ENCODE measurements at places on chromosomes 13 and 19.

DNA sequence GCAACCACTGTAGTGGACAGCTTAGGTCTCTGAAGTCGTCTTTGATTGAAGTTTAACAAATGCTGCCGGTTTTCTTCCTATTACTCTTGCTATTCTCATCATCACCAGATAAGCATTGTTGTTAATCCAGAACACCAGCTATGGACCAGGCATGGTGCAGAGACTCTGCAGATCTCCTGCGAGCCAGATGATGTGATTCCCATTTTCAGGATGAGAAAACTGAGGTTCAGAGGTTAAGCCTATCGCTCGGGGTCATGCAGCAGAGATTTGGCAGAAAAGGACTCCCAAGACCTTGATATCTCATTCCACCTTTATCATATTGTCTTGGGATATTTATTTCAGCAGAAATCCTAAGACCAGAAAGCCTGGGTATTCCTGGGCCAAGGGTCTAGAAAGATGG lies 16.5 kb upstream of the CABP5 start:
- DNase-seq = no peak

DNA sequence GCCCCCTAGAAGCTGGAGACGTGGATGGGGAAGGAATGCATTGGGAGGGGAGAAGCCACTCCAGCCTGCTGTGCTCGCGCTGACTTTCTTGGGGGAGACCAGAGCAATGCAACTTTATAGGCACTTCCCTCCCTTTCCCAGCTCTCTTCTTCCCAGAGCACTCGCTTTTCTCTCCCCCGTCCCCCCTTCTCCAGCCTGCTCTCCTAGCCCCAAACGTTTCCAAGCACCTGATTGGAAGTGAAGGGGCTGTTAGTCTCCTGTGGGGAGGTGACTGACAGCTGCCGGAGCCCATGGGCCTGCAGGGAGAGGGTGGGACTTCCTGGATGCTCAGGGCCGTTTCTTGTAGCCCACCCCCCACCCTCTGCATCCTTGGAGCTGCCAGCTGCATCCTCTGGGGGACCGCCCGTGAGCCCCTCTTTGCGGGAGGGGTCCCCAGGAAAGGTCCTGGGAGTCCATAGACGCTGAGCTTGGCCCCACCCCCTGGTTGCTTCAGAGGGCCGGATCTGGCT lies 2.5 kb downstream of the HDGFL2 start:
- peak; percentile 77 for DNase-seq

GRCh38 chr13:111006506-111007031 lies 91.7 kb upstream of the ANKRD10 start:
- DNase-seq = peak; percentile 78

DNA sequence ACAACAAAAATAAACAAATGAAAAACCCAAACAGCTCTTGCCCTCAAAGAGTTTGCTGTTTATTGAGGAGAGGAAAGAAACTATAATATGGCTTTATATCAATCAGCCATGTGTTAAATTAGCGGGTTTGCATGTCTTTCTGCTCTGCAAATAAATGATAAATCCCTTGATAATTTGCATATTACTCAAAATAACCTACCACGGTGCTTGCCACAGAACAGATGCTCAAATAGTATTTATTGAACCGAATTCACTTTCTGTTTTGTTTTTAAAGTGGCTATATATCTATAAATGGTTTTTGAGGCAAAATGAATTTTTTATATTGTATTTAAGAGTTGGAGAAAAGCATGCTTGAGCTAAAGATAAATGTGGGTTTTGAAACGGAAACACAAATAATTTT lies 428.1 kb downstream of the ITGBL1 start:
- DNase-seq = no peak

DNA sequence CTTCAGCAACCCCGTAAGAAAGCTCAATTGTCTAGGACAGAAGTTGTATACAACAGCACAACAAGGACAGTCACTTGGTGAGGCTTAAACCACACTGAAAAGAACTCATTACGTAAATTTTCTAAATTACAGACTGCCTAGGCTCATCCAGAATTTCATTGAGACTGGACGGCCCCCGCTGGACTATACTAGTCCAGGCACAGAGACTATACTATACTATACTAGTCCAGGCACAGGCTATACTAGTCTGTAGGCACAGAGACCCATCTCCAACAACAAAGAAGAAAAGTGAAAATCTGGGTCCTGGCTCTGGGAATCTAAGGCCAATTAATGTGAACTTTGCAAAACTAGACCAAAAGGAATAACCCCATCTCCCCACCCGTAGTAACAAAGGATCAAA lies 700 bp downstream of the ZNF816 start:
- no peak for DNase-seq

- no peak for DNase-seq
These were observed 21.1 kb downstream of the SYDE1 start for GRCh38 chr19:15128162-15128770.

- DNase-seq = no peak
These were observed 16.9 kb upstream of the PLA2G4C start for GRCh38 chr19:48127561-48127960.

- DNase-seq = no peak
These were observed 110.5 kb downstream of the ENOX1 start for GRCh38 chr13:43676320-43676719.

- DNase-seq = no peak
These were observed 49.7 kb downstream of the UBL3 start for GRCh38 chr13:29800687-29801086.

- DNase-seq = no peak
These were observed 20.4 kb upstream of the SPRY2 start for GRCh38 chr13:80361298-80361697.

- DNase-seq = no peak
These were observed 24.9 kb downstream of the CPAMD8 start for GRCh38 chr19:17001603-17002183.

GRCh38 chr13:29709407-29710069 lies 114.0 kb upstream of the SLC7A1 start:
- no peak for DNase-seq

- DNase-seq = no peak
These were observed 10.8 kb downstream of the PAK4 start for GRCh38 chr19:39136225-39136940.

DNA sequence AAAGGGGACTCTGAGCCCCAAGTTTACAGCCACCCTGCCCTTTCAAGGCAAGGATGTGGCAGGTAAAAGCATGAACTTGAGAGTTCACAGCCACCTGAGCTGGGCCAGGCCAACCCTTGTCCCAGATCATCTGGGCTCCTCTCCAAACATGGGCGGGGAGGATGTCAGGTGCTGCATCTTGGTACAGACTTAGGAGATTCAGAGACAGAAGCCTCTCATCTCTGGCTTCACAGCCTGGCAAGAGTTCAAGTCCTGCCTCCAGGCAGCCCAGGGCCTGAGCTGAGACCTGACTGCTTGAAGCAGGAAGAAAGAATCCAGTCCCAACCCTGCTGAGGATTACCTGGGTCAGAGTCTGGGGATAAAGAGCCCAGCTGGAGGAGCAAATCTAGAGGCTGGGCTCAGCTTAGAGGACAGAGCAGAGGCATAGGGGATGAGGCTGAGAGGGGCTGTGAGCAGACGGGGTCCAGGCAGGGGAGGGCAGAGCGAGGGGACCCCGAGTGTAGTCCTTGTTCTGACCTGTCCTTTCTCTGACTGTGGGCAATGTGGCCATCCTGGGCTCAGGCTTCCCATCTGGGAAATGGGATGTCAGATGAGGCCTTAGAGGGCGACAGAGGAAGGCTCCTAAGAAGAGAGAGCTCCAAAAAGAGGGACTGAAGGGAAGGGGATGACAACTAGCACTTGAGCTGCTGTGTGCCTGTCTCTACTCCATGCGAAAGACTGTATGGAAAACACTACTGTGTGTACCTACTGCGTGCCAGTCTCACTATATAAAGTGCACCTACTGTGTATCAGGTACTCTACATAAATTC lies 6.6 kb upstream of the OR10H5 start:
- DNase-seq = no peak

- DNase-seq = no peak
These were observed 8.0 kb downstream of the NPAS1 start for GRCh38 chr19:47027586-47028088.

- DNase-seq = no peak
These were observed 5.6 kb downstream of the SAFB start for GRCh38 chr19:5628461-5628860.

DNA sequence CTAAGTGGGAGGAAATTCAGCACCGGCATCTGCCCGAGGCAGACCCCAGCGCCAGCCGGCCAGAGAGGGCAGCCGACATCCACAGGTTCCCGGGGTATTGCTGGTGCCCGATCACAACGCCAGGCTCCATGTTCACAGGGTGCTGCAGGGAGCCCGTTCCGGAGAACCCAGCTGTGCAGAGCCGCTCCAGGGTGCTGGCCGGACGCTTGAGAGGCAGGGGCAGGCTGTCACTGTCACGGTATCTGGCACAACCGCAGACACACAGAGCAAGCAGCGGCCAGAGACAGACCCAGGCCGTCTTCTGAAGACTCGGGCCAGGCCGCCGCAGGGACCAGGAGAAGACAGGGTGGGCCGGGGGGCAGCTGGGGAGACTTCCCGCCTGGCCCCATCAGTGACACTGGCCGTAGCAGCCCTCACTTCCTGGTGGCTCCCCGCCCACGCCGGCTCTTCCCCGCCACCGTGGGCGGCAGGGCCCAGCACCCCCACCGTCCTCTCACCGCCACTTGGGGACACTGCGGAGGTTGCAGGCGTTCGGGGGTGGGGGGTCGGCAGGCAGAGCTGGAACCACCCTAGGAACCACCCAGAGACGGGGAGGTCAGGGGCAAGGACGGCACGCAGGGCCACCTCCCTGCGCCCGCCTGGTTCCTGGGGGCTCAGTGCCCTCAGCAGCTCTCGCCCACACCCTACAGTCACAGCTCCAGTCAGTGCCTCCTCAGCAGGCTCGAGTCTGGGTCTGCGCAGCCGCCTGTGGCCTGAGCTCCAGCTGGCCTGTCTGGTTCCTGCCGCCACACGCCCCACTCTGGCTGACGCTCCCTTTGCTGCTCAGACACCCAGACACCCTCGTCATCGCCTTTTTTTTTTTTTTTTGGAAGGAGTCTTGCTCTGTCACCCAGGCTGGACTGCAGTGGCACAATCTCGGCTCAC lies 3.8 kb downstream of the RNF126 start:
- no peak for DNase-seq

GRCh38 chr19:19447536-19448237 lies 42.2 kb downstream of the GATAD2A start:
- no peak for DNase-seq

DNA sequence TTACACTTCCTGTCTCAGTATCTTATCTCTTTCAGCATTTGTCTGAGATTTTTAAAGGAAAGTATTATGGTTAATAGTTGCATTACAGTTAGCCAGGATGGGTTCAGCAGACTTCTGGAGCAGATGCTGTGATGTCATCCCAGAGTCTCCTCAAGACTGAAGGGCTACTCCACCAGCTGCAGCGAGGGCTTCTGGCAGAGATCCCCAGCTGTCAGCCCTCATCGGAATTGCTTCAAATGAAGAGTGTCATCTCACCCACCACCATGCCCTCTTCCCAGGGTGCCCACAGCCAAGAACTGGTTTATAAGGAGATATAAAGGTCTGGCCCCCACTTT lies 84.4 kb downstream of the FAM216B start:
- no peak for DNase-seq

- peak; percentile 73 for DNase-seq
These were observed 84.0 kb downstream of the ALOX5AP start for GRCh38 chr13:30819136-30819888.

GRCh38 chr13:104288496-104288895 lies 1222.3 kb upstream of the SLC10A2 start:
- no peak for DNase-seq

- no peak for DNase-seq
These were observed 8.1 kb downstream of the DGKH start for GRCh38 chr13:42056583-42056982.

DNA sequence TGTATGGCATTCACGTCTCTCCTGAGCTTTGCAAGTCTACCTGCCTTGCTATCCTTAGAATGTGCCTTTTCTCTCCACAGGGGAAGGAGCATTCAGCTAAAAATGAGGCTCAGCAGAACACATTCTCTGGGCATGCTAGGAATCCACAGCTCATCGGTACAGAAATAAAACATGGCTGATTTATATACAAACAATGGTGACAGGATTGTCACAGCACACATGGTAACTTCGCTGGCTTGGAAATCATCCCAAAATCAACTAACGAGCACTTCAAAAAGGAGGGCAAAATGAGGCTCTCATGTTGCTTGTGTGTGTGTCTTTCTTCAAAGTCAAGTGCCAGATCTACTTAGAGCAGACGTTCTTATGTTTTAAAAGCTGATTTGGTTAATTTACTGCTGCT lies 373.0 kb downstream of the FGF14 start:
- DNase-seq = no peak

GRCh38 chr13:40626977-40627376 lies 39.5 kb downstream of the FOXO1 start:
- DNase-seq = no peak

- no peak for DNase-seq
These were observed 44.9 kb downstream of the DIAPH3 start for GRCh38 chr13:60118696-60119400.

DNA sequence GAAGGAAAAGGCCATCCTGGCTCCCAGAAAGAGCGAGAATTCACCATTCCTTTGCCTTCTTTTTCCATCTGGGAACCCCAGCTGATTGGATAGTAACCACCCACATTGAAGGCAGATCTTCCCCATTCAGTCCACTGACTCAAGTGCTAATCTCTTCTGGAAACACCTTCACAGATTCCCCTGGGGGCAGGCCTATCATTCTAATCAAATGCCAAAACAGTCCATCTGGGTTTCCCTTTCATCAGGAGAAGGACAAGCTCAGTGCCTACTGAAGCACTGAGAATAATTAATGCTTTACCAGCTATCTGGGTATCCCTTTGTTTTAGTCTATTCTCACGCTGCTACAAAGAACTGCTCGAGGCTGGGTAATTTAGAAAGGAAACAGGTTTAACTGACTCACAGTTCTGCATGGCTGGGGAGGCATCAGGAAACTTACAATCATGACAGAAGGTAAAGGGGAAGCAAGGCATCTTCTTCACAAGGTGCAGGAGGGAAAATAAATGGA lies 293.2 kb downstream of the ENOX1 start:
- DNase-seq = no peak

GRCh38 chr13:110331362-110331761 lies 24.3 kb downstream of the COL4A2 start:
- DNase-seq = peak; percentile 72

DNA sequence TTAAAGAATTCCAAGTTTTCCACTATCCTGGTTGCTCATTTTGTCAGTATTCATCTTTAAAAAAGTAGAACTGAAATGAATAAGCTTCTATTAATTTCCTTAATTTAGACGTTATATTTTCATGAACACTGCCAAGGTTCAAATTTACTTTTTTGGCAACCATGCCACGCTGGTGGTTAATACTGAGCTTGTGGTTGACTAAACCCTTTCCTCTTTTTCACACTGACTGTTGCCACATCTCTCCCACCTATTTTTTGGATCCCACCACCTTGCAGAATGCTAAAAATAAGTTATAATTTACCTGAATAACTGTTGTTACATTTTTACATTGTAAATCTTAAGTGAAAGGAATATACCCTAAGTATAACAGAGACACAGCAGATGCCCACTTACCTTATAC lies 45.0 kb downstream of the FLT3 start:
- DNase-seq = no peak

DNA sequence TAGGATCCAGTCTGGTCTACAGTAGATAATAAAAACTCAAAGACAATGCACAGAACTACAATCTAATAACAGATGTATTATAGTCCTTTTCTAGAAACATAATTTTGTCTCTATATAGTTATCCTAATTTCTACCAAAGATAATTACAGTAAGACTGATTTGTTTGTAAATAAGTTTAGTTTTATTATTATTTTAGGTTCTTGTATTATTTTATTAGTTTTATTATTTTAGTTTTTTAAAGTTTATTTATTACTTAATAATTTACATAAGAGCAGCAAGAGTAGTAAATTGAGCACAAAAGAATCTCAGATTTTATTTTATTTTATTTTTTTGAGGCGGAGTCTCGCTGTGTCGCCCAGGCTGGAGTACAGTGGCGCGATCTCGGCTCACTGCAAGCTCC lies 22.3 kb upstream of the ZNF227 start:
- DNase-seq = no peak

Data from fibroblast of skin of abdomen (primary cell).